Fibroblast of skin of back (primary cell): ENCODE measurements at places on chromosomes 16 and 17.

- no peak for DNase-seq
These were observed 9.3 kb downstream of the PDE6G start for GRCh38 chr17:81646869-81647600.

GRCh38 chr17:37833237-37833859 is 88.5 kb upstream of the HNF1B start:
- DNase-seq: no peak

GRCh38 chr17:81002013-81002384 is 10.4 kb downstream of the CHMP6 start:
- DNase-seq: no peak

DNA sequence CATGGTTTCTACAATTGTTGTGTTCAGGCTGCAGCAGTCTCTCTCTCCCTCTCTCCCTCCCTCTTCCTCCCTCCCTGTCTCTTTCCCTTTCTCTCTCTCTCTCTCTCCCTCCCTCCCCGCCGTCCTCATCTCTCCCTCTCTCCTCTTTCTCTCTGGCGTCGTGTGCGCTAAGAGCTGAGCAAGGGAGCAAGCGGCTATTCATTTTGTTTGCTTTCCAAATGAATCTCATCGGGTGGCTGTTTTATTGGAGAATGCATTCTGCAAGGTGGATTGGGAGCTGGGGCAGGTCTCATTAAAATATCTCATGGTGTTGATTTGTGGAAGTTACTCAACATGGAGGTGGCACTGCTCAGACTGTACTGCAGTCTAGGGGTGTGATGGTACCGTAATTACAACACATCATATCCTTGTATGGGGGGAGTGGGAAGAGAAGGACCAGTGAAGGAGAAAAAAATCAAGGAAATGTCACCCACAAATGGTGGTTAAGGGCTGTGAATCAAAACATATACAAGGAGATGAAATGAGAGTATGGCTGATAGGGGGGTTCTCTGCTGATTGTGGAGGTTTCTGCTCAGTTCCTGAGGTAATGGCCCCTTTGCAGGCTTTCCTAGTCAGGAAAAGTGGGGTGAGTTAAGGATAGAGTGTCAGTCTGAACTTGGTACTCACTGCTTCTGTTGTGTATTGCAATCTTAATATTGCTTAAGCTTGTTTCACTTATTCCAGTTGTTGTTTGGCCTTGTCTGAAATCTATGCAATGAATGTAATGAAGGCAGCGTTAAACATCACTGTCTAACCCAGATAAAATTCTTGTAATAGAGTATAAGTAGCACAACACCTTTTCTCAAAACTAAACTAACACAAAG is 2.7 kb downstream of the MSL1 start:
- DNase-seq: peak; percentile 38

- DNase-seq: peak; percentile 79
These were observed 18.4 kb downstream of the CYB5D2 start for GRCh38 chr17:4161192-4161966.

GRCh38 chr17:81511554-81511803 is 1.1 kb downstream of the ACTG1 start:
- DNase-seq: peak; percentile 54

DNA sequence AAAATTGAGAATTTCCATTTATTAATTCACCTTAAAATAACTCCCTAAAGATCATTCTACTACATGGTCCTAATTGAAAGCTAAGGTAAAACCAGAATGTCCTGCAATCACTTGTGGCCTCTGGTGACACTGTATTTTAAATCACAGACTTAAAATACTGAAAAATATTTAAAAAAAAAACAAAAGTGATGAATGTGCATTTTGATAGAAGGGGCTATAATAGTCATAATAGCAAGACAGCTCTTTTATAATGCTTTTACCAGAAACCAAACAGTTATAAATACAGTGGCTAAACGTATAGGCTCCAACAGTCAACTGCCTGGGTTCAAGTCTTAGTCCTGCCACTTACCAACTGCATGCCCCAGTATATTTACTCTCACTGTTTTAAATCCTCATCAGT is 21.2 kb downstream of the PHLPP2 start:
- no peak for DNase-seq

GRCh38 chr16:60204181-60204580 is 1470.1 kb upstream of the GOT2 start:
- DNase-seq: peak; percentile 33

DNA sequence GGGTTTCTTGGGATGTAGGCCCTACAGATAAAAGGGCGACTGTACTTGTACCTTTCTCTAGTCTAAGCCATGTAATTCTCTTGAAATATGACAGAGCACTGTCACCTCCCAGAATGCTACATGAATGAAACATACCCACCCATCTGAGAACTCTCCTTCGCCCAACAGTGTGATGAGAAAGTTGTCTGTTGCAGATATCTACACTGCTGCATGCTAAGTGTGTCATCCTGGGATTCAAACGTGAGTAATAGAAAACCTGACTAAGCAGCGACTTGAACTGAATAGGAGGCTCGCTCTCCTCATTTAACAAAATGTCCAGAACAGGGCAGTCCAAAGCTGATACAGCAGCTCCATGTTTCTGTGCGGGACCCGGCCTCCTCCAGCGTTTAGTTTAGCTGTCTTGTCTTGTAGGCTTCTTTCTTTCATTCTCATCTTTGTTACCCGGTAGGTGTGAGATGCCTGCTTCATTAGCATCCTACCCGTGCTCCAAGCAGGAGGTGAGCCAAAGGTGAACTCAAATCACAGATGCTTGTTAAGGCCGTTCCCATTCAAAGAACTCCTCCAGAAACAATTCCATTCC is 211.9 kb downstream of the PRKCA start:
- DNase-seq: peak; percentile 48

- DNase-seq: no peak
These were observed 8.3 kb upstream of the SPNS3 start for GRCh38 chr17:4425398-4425797.

GRCh38 chr16:27740496-27741201 is 190.7 kb downstream of the KATNIP start:
- DNase-seq: no peak
